G401 (cell line): ENCODE measurements at places on chromosomes 3 and 15. TPM values are rescaled to one million over a fixed set of nuclear protein-coding genes. Genes with fewer than 3 reads are reported as not detected.

The UROC1 gene
- total RNA-seq = not detected in 2 replicates

The ANXA2 gene
- total RNA-seq = 851 and 1,039 TPM in 2 replicates

The ALG1L2 gene
- total RNA-seq = not detected in 2 replicates

The CPLX3 gene
- total RNA-seq = not detected in 2 replicates

The FBXO40 gene
- not detected in 2 replicates for total RNA-seq

The MIX23 gene
- total RNA-seq = 72.6 and 93.7 TPM in 2 replicates

The CLK3 gene
- total RNA-seq = 18.6 and 32.8 TPM in 2 replicates

The NANOGP8 gene
- total RNA-seq = 1.7 TPM in 1 of 2 replicates, not detected in the other

The TGM4 gene
- not detected in 2 replicates for total RNA-seq

The TMEM207 gene
- total RNA-seq = not detected in 2 replicates

The NPAP1 gene
- total RNA-seq = not detected in 2 replicates

The MFAP1 gene
- 11.9 and 12.3 TPM in 2 replicates for total RNA-seq

The RBPMS2 gene
- 0.12 and 0.27 TPM in 2 replicates for total RNA-seq

The GPR149 gene
- 0.62 and 3.2 TPM in 2 replicates for total RNA-seq

- no peak for DNase-seq
Measured at GRCh38 chr3:181464033-181464694, 247.6 kb upstream of the SOX2 start.

DNA sequence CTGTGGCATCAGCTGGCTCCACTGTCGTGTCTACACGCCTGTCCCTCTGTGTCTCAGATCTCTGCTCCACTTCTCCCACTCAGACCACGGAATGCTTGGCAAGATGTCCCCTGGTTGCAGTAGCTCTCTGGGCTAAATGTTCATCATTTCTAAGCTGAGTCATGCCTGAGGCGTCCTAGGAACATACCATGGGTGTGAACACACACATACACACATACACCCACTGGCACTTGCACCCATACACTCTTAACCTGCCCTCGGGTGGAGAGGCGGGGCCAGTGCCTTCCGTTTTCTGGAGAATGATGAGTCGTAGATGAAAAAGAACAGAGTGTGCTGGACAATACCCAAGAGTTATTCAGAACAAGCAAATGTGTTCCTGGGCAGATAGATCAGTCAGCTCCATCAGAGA lies 72.4 kb downstream of the SENP2 start:
- DNase-seq = no peak

- DNase-seq = no peak
Measured at GRCh38 chr15:99954361-99955180, 221.3 kb upstream of the LYSMD4 start.

DNA sequence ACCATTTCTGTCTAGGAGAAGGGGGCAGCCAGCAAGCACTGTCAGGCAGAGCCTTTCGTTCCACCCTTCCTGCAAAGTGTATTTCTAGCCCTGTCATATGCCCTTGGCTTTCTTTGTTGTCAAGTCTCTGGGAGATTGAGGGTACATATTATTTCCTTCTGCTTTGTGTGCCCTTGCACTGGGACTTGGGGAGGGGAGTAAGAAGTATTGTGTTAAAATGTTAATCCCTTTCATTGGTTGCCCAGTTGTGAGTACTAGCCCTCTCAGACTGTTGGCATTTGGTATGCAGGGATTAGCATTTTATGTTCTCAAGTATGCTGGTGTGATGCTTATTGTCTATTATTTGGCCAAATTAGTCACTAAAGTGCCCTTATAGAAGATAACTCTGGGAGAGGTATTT lies 63.9 kb downstream of the RBM6 start:
- no peak for DNase-seq

DNA sequence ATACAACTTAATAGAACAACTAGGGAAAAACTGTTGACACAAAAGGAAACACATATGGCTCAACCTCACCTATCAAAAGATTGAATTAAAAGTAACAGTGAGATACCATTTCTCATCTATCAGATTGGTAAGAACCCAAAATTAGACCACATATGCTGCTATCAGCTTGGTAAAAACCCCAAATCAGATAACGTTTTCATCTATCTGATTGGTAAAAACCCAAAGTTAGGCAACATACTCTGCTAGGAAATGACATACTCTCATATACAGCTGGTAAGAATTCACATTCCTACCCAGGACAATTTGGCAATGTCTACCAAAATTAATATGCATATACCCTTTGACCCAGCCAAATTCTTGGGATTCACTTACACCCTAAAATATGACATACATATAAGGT lies 26.3 kb downstream of the NRG4 start:
- DNase-seq = no peak

- no peak for DNase-seq
Measured at GRCh38 chr15:91945385-91945784, 91.9 kb downstream of the SLCO3A1 start.

DNA sequence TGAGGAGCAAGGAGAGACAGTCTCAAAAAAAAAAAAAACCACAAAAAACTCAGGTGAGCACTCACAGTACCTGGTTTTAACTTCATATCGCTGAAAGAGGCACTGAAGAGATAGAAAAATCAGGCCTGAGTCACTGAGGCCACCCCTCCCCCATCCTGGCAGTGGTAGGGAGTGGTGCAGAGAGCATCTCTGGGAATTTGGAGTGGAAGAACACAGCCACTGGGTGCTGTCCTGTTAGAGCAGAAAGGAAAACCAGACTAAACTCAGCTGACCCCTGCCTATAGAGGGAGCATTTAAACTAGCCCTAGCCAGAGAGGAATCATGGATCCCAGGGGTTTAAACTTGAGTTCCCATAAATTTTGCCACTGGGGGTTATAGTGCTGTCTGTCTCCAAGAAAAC lies 22.2 kb upstream of the DNAJC13 start:
- no peak for DNase-seq

GRCh38 chr3:142318331-142318730 lies 92.9 kb upstream of the GK5 start:
- DNase-seq = no peak

DNA sequence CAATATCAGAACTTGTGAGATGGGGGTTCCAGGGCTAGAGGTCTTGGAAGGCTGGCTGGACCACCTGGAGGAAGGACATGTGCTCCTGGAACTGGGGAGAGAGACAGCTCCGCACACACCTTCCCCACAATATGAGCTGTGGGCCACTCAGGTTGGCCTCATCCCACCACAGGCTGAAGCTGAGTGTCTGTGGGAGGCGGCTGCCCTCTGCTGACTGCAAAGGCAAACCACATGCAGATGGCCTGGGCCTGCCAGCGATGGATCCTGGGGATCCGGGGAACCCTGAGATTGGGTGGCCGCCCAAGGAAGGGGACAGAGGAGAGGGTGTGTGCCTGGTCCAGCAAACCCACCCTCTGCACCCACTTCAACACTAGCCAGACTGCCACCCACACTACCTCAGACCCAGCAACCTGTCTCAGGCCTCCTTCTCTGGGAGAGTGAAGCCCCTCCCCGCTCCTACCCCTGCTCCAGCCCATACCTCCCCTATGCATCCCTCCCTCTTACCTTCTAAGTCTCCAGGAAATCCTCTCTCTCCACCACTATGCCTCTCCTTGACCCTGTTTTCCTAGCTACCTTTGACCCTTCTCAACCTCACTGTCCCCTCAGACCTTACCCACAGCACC lies 44.8 kb downstream of the CYP11A1 start:
- DNase-seq = peak; percentile 69

DNA sequence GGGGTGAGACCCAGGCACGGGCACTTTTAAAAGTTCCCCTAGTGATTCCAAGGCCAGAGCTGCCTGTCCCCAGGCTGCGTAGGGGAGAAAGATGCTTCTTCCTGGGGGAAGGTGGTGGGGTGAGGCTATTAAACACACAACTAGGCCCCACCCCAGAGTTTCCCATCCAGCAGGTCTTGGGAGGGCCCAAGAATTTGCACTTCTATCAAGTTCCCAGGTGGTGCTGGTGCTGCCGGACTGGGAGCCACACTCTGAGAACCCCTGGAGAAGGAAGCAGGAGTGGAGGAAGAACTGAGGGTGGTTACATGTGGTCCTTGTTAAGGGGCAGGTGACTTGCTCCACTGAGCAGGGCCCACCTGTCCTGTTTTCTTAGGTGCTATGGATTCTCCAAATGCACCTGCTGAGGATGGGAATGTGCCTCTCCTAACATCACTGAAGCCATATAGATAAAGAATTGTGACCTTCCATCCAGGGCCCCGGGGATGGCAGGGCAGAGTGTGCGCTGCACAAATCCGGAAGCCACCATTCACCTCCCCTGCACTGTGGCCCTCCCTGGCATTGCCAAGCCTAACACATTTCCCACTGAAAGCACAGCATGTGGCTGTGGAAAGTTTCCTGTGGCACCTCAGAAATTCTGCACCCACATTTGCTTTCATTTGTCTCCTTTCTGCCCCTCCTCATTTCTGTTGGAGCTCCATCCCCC lies 111.5 kb upstream of the MEF2A start:
- DNase-seq = no peak

DNA sequence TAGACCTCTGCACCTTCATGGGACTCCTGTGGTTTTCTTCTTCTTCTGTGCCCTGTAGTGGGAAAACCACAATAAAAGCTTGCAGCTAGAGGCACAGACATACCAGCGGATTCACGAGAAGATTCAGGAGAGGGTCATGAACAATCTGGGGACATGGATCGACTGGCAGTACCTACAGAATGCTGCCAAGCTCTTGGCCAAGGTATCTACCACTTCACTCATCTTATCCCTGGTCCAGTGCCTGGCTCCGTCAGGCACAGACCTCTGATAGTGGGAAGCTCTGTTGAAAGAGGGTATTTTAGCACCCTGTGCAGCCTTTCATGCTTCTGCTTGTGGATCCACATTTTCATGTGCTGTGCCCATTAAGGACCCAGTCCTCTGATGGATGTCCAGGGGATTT lies 9.7 kb upstream of the P4HTM start:
- no peak for DNase-seq

- DNase-seq = no peak
Measured at GRCh38 chr15:35777061-35777460, 231.1 kb upstream of the DPH6 start.

DNA sequence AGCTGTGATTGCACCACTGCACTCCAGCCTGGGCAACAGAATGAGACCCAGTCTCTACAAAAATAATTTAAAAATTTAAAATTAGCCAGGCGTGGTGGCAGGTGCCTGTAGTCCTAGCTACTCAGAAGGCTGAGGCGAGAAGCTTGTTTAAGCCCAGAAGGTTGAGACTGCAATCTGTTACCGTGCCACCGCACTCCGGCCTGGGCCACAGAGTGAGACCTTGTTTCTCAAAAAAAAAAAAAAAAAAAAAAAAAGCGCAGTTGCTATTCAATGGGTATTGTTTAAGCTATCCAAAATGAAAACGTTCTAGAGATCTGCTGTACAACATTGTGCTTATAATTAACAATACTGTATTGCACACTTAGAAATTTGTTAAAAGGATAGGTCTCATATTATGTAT lies 24.0 kb downstream of the ZNF148 start:
- DNase-seq = no peak

GRCh38 chr3:87350367-87351199 lies 74.2 kb upstream of the POU1F1 start:
- DNase-seq = peak; percentile 69

- no peak for DNase-seq
Measured at GRCh38 chr3:134839422-134839821, 44.4 kb downstream of the EPHB1 start.

DNA sequence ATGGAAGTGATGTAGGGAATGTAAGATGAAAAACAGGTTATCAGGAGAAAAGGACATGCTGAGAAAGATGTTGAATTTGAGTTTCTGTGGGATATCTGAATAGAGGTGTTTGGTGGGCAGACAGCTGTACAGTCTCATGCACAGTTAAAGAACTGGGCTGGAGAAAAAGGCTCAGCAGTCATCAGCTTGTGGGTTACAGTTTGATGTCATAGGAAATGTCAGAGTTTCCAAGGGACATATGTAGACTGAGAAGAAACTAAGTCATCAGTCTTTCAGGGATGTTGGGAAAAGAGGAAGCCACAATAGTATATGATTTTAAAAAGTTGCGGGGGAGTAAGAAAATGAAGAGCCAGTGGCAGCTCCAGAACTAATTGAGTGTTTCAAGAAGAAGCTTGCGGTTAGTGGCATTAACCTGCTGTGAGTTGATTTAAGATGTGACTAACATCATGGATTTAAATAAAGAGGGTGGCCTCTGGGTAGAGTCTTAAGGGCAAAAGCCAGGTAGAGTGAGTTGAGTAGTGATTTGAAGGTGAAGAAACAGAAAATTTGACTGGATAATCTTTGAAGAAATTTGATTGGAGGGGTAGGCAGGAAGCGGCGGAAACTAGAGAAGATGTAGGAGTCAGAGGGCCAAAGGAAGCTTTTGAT lies 24.6 kb downstream of the GORASP1 start:
- DNase-seq = no peak

DNA sequence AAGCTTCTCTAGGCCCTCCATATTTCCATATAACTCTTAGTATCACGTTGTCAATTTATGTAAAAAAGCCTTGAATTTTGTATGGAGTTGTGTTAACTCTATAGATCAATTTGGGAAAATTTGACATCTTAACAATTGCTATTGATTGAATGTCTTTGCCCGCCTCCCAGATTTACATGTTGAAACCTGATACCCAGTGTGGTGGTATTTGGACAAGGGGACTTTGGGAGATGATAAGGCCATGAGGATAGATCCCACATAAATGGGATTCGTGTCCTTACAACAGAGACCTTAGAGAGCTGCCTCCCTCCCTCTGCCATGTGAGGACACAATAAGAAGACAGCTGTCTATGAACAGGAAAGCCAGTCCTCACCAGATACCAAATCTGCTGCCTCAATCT lies 21.1 kb upstream of the TNK2 start:
- DNase-seq = no peak

DNA sequence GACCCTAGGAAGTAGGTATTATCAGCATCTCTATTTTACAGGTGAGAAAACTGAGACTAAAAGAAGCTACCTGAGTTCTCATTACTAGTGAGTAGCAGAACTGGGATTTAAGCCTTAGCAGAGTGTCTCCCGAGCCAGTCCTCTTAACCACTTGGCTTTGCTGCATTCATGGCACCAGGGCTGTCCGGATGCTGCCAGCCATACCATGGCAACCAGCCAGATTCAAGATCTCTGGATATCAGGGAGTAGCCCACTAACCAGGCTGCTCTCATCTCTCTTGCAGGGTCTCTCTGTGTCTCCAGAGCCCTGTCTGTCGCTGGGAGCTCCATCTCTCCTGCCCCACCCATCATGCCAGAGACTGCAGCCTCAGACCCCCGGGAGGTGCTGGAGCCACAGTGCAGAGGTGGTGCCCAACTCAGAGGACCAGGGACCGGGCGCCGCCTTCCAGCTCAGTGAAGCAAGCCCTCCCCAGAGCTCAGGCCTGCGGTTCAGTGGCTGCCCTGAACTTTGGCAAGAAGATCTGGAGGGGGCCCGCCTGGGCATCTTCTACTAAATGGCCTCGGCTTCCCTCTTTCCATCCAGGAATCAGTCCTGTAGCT lies 1.7 kb downstream of the MESP2 start:
- DNase-seq = peak; percentile 41

GRCh38 chr3:71629711-71630110 lies 46.2 kb upstream of the FOXP1 start:
- DNase-seq = no peak

GRCh38 chr15:49190586-49190985 lies 20.5 kb downstream of the GALK2 start:
- DNase-seq = no peak

DNA sequence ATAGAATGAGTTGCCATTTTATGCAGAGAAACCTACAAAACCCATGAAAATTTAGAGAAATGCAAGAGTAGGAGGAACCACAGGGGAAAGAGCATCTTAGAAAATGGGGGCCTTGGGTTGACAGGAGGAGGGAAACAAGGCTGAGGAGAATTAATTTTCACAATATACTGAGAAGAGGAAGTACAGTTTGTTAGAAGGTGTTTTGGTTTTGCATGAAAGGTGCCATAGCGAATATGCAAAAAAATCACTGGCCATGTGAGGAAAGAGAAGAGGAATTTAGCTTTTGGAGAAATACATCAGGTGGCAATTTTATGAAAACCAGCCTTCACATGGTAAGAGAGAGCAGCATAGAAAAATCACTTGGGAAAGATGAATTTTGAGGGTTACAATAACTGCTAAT lies 413.9 kb upstream of the C2CD4B start:
- DNase-seq = no peak
